ENCODE measurements at places on chromosomes 4 and X.

DNA sequence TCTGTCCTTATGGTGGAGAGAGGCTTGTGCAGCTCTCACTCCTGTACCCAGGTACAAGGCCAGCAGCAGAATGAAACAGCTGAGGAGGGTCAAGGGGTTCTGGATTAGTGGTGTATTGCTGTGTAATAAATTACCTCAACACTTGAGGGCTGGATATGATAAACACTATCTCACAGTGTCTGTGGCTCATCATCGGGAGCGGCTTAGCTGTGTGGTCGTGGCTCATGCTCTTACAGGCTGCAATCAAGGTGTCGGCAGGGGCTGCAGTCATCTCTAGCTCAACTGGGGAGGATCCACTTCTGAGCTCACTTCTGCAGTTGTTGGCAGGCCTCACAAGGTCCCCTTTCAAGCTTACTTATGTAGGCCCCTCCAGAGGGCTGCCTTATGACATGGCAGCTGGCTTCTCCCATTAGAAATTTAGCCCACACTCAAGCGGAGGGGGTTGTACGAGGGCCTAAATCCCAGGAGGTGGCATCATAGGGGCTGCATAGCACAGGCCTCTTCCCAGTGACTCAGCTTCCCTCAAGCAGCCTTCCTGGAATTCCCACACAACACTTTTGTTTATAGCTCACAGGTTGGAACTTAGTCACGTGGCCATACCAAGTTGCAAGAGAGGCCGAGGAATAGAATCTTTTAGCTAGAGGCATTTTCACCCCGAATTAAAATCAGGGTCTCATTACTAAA lies 148.2 kb upstream of the RPS6KA3 start:
- DNase-seq, result no peak

DNA sequence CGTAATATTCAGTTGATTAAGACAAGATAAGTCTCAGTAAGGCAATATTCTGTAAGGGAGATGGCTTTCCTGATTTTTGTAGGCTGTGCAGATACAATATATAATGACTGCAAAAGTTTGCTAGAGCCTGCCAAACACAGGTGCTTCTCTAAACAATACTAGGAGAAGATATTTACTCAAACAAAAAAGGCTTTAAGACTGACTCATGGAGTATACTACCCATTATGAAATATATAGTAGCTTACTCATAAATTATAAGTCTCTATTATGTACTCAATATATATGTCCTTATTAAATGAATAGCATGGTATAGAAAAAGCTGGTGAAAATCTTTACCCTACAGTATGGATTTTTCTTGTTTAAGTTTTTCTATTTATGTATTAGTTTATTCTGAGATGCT lies 93.2 kb upstream of the IL15 start:
- no peak for DNase-seq

DNA sequence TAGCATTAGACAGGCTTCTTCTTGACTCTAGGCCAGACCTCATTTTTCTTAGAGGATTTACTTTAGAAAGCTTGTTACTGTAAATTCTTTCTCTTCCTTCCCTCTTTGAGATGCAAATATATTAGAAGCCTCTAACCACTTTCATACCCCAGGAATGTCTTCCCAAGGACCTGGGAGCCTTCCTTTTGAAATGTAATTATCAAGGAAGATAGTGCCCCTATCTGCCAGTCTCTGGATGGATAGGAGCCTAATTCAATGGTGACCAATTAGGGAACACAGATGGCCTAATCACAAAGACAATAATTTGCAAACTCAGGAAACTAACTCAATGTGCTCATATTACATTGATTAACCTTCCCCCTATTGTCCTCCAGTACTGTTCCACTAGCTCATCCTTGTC lies 145.6 kb upstream of the DCAF8L1 start:
- DNase-seq, result no peak

DNA sequence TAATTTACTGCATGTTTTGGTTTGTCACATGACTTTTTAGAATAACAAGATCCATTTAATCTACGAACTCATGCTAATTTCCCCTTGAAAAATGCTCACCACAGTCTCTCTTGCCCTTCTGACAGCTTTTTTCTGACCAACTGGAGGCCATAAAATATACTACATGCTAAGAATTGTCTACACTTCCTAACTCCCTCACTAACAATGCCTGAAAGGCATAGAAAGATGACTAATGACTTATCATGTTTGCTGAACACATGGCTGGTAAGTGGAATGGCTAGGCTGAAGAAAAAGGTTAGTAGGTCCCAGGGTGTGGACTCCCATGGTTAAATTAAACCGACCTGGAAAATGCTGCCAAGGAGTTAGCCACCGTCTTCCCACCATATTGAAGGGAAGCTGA lies 309.9 kb downstream of the SPOCK3 start:
- DNase-seq, result no peak

DNA sequence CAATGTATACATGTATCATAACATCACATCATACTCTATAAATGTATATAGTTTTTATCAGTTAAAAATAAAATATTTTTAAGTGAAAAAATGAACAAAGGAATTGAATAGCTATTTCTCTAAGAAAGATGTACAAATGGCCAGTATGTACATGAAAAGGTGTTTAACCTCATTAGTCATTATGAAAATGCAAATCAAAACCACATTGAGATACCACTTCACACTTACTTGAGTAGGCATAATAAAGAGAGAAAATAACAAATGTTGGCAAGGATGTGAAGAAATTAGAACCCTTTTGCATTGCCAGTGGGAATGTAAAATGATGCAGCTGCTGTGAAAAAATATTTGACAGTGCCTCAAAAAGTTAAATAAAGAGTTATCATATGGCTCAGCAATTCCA lies 95.5 kb downstream of the IRS4 start:
- no peak for DNase-seq

DNA sequence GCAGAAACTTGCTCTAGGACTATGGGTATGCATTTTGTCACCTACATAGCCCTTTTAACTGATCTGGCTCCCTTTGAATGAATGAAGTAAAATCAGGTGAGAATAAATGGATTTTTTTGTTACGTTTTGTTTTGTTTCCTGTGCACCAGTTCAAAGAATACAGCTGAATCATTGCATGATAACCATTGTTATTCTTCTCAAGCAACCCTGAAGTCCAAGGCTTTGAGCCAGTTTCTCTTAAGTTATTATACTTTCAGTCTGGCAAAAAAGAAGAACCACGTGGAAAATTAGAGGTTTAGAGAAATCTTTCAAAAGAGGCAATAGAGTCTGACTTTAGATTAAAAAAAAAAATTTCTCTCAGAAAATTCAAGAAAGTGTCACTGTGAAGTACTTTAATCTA lies 398.6 kb upstream of the TECRL start:
- no peak for DNase-seq

GRCh38 chrX:1537031-1537715 lies at the start of gene P2RY8:
TSS of gene P2RY8 (minus strand) at chrX:1537185. CDS start at chrX:1466558, 70,627 bp downstream.
- DNase-seq, result peak; percentile 88

DNA sequence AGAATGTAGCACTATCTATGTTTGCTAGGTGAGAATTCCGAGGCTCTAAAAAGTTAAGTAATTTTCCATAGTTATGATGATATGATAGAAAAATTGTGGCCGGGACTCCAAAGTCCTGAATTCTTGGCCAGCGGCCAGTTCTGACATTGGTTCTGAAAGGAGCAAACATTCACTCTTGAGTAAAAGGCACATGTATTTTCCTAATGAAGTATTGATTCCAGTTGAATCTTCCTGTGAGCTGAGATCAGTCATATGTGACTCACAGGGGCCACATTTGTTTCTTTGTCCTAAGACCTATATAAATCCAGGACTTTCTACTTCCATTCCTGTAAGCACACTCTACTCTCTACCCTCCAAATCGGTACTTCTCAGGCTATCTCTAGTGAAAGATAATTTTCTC lies 349.9 kb downstream of the BMPR1B start:
- no peak for DNase-seq

DNA sequence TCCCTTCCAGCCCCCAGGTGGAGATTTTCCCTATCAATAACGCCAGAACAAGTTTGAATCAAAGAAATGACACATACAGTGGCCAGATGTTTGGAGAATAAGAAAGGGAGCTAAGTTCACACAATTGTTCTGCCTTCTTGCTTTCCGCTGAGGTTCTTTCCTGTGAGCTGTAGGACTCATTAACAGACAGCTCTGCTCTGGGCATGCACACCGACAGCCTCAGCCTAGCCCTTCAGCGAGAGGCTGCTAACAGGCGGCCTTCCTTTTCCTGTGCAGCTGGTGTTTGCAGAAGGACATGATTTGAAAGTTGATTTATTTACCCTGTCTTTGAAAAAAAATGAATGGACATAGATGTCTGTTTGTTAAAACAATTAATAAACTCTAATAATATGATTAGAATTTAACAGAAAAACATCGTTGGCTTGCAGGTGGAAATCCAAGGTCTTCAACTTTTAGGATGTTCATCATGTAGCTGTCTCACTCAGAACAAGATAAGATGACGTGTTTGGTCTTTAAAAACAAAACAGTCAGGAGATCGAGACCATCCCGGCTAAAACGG lies 183.3 kb downstream of the KDR start:
- no peak for DNase-seq

- DNase-seq, result no peak
Measured at GRCh38 chr4:89998469-89999011, 103.9 kb downstream of the MMRN1 start.

DNA sequence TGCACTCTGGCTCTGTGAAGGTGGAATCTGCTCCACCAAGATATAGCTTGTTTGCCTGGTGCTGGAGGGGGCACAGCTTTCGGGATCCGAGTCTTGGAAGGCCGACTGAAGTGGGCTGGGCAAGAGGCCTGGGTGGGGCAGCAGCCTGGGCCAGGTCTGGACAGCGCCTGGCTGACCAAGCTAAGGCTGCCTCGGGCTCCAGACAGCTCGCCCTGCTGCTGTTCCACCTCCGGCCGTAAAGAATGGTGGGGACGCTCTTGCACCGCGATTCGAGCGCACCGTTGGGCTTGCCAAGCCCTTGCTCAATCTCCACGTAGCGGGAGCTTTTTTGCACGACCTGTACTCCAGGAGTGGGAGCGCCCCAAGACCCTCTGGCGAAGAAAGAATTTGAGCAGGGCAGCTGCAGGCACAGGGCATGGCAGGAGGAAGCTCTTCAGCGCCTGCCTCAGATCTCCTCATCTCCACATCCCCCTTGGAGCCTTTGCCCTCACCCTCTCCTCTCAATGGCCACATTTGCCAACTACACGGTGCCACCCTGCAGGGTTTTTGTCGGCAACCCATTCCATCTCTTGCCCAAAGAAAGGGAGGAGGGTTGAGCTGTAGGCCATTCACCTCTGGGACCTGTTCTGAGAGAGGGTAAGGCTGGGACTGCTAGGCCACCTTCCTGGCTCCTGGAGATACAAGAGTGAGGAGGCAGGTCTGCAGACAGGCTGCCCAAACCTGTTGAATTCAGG lies 18.9 kb downstream of the CNGA2 start:
- DNase-seq, result peak; percentile 17

DNA sequence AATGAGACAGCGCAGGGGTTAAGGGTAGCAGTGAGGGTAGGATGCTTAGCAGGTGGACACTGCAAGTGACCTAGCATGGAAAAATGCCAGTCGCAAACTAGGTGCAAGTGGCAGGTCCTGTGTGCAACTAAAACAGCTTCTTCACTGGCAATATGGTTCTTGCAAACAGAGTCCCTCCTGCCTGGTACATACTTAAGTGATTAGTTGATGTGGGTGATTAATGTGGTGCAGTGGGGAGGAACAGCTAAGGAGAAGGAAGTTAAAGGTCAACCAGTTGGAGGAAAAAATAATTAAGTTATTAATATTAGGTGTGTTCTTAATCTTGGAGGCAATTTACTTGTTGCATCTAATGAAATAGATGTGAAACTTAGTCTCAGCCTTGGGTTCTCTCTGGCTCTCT lies 121.6 kb upstream of the IGFBP7 start:
- no peak for DNase-seq

DNA sequence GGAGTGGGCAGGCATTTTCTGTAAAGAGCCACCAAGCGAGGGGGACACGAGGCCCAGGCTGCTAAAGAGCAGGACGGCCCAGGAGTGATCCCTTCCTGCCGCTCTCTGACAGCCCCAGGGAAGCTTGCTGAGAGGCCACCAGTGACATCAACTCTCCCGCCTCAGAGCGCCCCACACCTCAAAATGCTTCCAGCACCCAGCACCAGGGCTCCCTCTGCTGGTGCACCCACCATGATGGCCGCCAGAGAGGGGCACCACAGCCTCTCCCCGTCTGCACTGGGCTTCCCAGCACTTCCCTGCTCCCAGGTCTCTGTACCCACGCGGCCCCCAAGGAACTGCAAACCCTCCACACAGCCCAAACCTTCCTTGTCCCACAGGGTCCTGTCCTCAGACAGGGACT lies 40.4 kb downstream of the GAK start:
- no peak for DNase-seq

DNA sequence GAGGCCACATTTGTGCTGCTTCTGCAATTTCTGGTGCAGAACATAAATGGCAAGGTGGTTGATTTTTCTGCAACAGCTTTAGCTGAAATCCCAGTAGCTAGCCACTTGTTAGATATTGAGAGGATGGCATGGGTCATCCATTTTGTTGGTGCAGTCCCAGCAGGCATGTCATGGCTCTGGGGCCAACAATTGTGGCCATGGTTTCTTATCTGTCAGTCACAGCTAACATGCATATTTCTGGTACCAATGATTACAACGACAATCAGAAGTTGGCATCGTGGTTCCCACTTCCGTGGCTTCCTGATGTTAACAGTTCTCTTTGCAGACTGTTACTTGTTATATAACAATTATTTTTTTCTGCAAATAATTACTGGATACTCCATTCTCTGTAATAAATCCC lies 42.8 kb upstream of the PRKG2 start:
- DNase-seq, result no peak

GRCh38 chr4:4245172-4245571 lies 2.9 kb downstream of the TMEM128 start:
- DNase-seq, result no peak

GRCh38 chr4:117434424-117434823 lies 349.0 kb upstream of the TRAM1L1 start:
- DNase-seq, result no peak

GRCh38 chrX:2360731-2361130 lies 140.0 kb downstream of the DHRSX start:
- no peak for DNase-seq

DNA sequence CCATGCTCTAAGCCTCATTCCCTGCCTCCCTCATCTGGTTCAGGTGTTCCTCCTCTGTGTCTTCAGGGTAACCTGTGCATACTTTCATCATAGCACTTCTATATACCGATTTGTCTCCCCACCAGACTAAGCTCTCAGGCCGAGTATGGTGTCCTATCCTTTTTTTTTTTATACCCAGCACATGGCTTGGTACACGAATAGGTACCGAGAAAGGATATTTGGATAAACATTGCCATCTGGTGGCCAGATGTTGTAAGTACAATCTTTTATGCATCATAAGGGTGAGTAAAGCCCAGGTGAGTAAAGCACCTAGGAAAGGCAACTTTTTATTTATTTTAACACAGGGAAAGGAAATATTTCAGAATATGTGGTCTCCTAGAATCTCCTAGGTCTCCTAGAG lies 68.4 kb downstream of the MID2 start:
- peak; percentile 22 for DNase-seq
